ENCODE measurements at places on chromosomes 6 and 20. TPM values are rescaled to one million over a fixed set of nuclear protein-coding genes. Genes with fewer than 3 reads are reported as not detected.

GRCh38 chr6:38266921-38267354, 372.8 kb downstream of the BTBD9 start:
- no peak overlapping the region for H3K27ac ChIP-seq
- no peak overlapping the region for H3K4me3 ChIP-seq
- H3K36me3 ChIP-seq: no peaks in the 10 kb centered on the region
- DNase-seq: no peak

GRCh38 chr6:127176146-127176545, 57.7 kb downstream of the RSPO3 start:
- no peaks in the 10 kb centered on the region for H3K4me1 ChIP-seq
- no peak for DNase-seq
- H3K27ac ChIP-seq: no peak overlapping the region
- no peaks in the 10 kb centered on the region for H3K36me3 ChIP-seq

DNA sequence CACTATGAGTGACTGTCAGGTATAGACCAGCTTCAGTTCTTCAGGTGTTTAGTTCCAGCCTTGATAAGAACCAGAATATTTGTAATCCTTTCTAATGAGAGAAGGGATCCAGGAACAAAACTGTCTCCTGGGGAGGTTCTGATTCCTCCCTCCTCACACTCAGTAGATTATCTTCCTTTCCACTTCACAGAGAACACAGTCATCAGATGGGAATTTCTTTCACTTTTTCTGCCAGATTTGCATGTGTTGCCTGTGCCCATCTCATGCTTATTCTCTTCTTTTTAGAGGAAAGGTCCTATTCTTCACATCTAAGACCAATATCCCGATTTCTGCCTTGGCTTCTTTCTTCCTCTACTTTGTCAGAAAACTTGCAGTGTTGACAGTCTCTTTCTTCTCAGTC, 50.8 kb downstream of the CD109 start:
- no peaks in the 10 kb centered on the region for H3K4me1 ChIP-seq
- H3K27me3 ChIP-seq: no peaks in the 10 kb centered on the region
- no peaks in the 10 kb centered on the region for H3K36me3 ChIP-seq
- H3K4me3 ChIP-seq: no peak overlapping the region
- no peak overlapping the region for H3K27ac ChIP-seq
- no peak for DNase-seq

Gene GPX5
- not detected for total RNA-seq

GRCh38 chr6:85640821-85641220, 1.9 kb downstream of the SYNCRIP start:
- H3K27ac ChIP-seq: no peak overlapping the region
- H3K4me3 ChIP-seq: peak overlapping the region; percentile 77
- H3K4me1 ChIP-seq: peaks cover 7% of the 10 kb centered on the region
- H3K27me3 ChIP-seq: no peaks in the 10 kb centered on the region
- no peaks in the 10 kb centered on the region for H3K36me3 ChIP-seq
- no peak for DNase-seq
